Erythroblast (primary cell): ENCODE measurements at places on chromosomes 12 and 14.

DNA sequence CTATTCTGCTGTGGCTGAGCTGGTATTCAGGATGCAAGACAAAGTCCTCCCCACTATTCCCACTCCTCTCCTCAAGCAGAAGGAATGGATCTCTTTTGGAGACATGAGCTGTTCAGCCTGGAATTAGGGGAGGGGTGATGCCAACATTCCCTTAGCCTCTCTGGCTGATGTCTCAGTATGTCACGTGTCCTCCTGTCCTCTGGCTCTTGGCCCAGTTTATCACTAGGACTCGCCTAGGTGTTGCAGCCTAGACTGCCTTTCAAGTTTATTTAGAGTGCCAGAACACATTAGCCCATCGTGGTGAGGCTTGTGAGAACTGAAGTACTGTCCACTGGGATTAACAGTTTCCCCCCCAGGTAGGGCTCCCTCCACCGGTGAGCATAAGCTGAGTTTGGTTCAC, 239.9 kb upstream of the MIS18BP1 start:
- no peak for DNase-seq

GRCh38 chr12:103455020-103455763, 40.6 kb downstream of the C12orf42 start:
- no peak for DNase-seq

DNA sequence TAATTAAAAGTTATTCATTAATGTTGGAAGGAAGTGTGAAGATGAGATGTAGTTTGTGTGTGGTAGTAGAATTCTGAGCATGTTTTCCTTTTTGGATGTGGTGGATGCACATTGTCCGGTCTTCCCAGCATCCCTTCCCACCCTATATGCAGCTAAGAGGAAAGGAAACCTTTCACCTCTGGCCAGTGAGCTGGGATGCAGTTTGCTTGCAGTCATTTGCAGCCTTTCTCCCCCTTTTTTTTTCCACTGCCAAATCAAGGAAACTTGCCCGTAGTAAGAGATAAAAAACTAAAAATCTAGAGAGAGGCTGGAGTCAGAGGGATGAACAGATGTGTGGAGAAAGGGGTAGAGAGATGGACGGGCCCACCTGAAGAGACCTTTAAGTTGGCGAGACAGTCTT, 72.5 kb upstream of the SLC38A2 start:
- no peak for DNase-seq

- DNase-seq = no peak
These were observed 54.1 kb downstream of the LRP6 start for GRCh38 chr12:12212769-12213168.

GRCh38 chr12:32025906-32026305, 66.7 kb downstream of the RESF1 start:
- DNase-seq = no peak

GRCh38 chr14:72479461-72479931, 414.4 kb downstream of the DPF3 start:
- peak; percentile 35 for DNase-seq

DNA sequence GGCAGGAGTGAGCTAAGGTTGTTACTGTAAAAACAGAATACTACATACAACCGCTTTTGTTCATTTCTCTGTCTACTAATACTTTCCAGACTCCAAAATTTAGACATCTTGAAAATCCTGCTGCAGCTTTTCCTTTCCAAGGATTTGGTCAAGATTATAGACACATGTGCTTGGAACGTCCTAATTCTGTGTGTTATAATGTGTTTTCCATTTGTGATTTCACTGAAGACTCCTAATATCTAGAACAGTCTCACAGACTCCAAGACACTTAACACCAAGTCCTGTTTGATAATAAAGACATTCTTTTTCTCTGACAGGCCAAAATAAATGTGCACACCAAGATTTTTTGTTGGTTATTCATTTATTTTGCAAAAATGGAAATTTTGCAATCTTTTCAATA, 41.8 kb upstream of the TMTC2 start:
- no peak for DNase-seq

DNA sequence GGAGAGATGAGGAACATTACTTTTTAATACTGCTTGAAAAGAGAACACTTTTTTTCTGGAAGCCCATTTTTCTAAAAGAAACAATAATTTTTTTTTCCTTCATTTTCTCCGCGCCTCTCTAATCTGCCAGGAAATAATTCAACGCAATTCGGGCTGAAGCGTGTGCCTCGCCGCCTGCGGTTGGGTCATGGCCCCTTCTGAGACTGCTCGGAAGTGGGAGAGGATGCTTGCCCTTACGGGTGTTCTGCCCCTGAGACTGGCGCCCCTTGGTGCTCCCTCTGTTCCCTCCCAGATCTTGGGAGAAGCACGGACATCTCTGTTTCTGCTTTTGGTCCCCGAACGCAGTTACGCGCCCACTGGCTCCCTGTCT, 332 bp upstream of the TBC1D30 start:
- no peak for DNase-seq

DNA sequence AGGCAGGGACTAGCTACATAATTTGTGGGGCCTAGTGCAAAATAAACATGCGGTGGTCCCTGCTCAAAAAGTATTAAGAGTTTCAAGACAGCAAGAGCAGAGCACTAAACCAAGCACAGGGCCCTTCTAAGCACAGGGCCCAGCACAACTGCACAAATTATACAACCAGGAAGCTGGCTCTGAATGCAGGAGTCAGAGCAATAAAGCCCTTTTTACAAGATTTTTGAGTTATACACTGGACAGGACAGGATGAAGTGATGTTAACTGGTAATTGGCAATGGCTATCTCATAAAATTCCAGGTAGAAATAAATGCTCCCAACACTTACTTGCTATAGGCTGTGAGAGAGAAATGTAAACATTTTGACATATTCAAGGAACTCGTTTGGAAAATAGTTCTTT, 86.2 kb upstream of the GPHB5 start:
- DNase-seq = no peak

DNA sequence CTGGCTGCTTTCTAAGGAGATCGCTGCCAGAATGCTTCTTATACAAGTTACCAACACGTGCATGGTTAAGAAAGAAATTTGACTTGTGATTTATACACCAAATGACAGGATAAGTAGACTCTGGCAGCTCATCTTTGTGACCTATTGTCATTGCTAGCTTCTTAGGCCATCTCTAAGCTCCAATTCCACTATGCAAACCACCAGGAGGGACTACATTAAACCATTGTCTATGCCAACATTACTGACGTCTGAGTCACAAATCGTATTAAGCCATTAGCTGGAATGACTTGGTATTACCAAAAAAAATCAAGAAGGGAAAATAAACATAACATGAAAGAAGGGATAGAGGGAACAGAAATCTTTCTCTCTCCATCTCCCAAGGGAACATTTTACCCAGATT, 15.8 kb upstream of the VPS33A start:
- DNase-seq = no peak

- DNase-seq = no peak
These were observed 26.1 kb upstream of the SLC6A13 start for GRCh38 chr12:288687-289086.

DNA sequence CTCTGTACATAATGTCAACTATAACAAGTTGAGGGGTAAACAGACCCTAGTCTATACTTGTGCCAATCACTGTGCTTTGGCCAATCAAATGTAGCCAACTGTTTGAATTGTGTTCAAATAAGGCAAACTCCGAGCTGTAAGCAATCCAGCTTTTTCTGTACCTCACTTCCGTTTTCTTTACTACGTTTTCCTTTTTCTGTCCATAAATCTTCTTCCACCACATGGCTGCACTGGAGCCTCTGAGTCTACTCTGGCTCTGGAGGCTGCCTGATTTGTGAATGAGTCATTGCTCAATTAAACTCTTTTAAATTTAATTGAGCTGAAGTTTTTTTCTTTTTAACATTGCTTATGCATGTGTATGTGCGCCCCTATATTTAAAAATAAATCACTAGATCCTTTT, 29.7 kb downstream of the CLEC1A start:
- DNase-seq = no peak

GRCh38 chr12:52741375-52742195, 35.6 kb downstream of the KRT76 start:
- DNase-seq = peak; percentile 70
